ENCODE measurements at places on chromosomes 6 and 20. TPM values are rescaled to one million over a fixed set of nuclear protein-coding genes. Genes with fewer than 3 reads are reported as not detected.

The CCN6 gene
- not detected for total RNA-seq

The PROKR2 gene
- total RNA-seq: not detected

The FOXF2 gene
- 0.10 TPM for total RNA-seq

The EEF1E1 gene
- 18.4 TPM for total RNA-seq

The BHLHE23 gene
- not detected for total RNA-seq

The MMP24 gene
- 1.2 TPM for total RNA-seq

The EYA2 gene
- total RNA-seq: 1.9 TPM

The PCK1 gene
- total RNA-seq: 8.5 TPM

The ESF1 gene
- 12.2 TPM for total RNA-seq

The SNX21 gene
- 17.9 TPM for total RNA-seq

The BMP2 gene
- total RNA-seq: 2.5 TPM

The GJA1 gene
- 278 TPM for total RNA-seq

The SIGLEC1 gene
- total RNA-seq: 2.5 TPM

The BPIFB1 gene
- total RNA-seq: not detected

The MLIP gene
- total RNA-seq: 402 TPM

The SOX4 gene
- 8.6 TPM for total RNA-seq

The KATNA1 gene
- total RNA-seq: 10.3 TPM

The B3GALT4 gene
- 5.6 TPM for total RNA-seq

The IL17A gene
- total RNA-seq: not detected

The AKAP12 gene
- 16.1 TPM for total RNA-seq

The UNC5CL gene
- 0.52 TPM for total RNA-seq

The CEP43 gene
- 9.3 TPM for total RNA-seq

The SEL1L2 gene
- not detected for total RNA-seq

The OLIG3 gene
- not detected for total RNA-seq

The HLA-DQB1 gene
- 6.2 TPM for total RNA-seq

The BNIP5 gene
- not detected for total RNA-seq

The CPXM1 gene
- 1.4 TPM for total RNA-seq

The DLL1 gene
- 16.2 TPM for total RNA-seq

Data from heart right ventricle (tissue), 16 donors.